ENCODE measurements at places on chromosomes 11 and 22.

DNA sequence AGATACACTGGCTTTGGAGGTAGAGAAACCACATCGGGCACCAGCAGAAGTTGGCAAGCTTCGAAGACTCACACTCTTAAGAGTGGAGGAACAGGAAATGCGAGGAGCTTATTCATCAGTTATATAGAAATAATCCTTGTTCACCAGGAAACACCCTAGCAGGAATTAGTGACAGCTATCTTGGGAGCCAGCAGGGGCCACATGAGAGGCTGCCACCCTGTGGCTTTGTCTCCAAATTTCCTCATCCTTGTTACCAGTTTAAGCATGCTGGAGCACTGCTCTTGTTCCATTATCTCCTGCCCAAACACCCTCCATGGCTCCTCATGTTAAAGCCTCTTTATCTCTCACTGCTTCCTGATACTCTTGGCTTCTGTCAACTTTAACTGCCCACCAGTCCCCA is 131.0 kb downstream of the PLEKHA7 start:
- DNase-seq, result peak; percentile 39

- DNase-seq, result no peak
Measured at GRCh38 chr11:9060700-9061111, 30.7 kb downstream of the SCUBE2 start.

GRCh38 chr11:119081682-119082260 is 2.9 kb upstream of the HMBS start:
- no peak for DNase-seq

- DNase-seq, result no peak
Measured at GRCh38 chr11:1146365-1146764, 11.4 kb upstream of the MUC5AC start.

- no peak for DNase-seq
Measured at GRCh38 chr11:108780119-108780518, 115.2 kb downstream of the DDX10 start.

DNA sequence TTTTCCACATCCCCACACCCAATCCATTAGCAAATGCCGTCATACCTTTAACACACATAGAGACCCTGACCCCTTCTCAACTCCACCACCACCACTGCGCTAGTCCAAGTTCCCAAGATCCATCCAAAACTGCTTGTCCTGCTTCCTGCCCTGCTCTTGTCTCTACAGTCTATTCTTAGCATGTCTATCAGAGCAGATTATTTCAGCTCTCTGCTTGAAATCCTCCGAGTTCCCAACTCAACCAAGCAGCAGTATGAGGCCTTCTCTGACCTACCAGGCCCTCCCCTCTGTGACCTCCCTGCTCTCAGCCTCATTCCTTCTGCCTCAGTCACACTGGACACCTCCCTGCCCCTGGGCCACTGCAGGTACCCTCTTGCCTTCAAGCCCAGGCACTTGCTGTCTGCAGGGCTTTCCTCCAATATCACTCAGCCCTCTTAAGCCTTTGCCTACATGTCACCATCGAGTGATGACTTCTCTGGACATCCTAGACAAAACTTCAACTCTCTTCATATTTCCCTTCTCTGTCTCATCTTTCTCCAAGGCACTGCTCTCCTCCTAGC is 134.6 kb downstream of the SPATA19 start:
- DNase-seq, result no peak

DNA sequence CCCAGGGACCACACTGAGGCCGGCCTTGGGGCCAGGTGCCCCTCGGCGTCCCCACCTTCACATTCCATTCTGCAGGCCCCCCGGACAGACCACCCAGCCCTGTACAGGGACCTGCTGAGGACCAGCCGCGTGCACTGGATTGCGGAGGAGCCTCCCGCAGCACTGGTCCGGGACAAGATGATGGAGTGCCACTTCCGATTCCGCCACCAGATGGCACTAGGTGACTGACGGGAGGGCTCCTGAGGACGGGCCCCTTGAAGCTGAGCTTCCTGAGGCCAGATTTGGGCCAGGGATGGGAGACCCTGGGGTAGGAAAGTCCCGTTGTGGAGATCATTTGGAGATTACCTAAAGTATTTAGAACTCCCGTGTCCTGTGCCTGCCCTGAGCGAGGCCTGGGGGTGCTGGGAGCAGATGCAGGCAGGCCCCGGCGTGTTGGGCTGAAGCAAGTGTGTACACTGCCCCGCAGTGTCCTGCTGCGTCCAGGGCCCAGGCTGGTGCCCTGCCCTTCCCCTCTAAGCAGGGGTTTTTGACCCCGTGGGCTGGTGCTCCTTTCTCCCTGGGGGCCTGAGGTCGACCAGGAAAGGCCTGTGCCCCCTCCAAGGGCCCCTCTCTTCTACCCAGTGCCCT is 20.0 kb downstream of the TRMU start:
- DNase-seq, result no peak

DNA sequence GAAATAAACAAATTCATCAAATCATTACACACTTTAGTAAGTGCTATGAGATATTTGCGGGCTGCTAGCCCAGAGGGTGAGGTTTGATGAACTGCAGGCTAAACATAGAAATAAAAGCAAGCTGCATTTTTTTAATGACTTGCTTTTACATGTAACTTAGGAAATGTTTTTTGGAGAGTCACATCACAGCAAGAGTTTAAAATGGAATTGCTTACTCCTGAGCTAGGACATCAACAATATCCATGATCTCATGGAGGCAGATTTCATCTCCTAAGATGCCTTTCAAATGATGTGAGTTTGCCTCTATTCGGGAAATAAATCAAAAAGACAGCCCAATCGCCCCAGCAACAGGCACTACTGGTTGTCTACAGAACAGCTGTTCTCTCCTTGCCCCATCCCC is 73.4 kb upstream of the CD44 start:
- DNase-seq, result no peak
